Activated CD8-positive, alpha-beta T cell treated with anti-CD3 and anti-CD28 coated beads for 36 hours (primary cell): ENCODE measurements at places on chromosomes 16 and 17. TPM values are rescaled to one million over a fixed set of nuclear protein-coding genes. Genes with fewer than 3 reads are reported as not detected.

The ABCA9 gene
- total RNA-seq, result not detected

The ADGRG3 gene
- total RNA-seq, result not detected

DNA sequence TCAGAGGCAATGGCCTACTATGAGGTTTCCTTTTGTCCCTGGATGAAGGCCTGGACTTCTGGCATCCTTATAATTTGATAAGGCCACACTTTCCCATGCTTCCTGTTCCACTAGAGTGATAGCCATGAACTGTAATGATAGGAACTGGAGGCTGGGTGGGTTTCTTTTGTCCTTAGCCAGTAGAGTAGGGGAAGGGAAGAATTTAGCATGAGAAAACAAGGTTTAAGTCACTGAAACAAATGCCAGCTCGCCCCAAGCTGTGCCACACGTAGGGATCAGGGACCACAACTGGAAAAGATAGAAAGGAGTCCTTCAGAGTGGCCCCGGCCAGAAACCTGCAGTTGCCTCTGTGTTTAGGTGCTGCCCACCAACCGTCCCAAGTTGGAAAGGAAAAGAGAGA, 80.9 kb upstream of the C17orf78 start:
- DNase-seq, result no peak

DNA sequence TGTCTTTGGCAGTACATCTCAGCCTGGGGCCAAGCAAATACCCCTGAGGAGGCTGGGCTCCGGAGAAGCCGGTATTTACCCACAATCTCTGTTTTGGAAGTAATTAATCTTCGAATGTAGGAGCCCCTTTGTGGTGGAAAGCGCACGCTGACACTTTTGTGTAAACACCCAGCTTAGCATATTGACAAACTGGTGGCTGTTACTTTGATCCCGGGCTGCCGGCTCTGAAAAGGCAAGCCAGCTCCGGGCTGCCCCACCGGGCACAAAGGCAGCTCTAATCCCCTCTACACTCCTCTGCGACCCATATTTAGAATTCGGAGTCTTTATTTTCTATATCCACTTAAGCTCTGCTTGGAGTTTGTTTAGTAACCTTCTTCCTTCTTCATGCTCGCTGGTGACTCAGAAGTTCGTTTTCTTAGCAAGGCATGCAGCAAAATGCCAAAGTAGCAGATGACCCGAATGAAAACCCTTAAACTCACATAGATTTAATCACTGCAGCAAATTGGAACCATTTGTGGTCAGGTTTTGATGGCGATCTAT, 144.0 kb upstream of the IRX3 start:
- no peak for DNase-seq
